D721Med (cell line): ENCODE measurements at places on chromosomes 4 and X.

DNA sequence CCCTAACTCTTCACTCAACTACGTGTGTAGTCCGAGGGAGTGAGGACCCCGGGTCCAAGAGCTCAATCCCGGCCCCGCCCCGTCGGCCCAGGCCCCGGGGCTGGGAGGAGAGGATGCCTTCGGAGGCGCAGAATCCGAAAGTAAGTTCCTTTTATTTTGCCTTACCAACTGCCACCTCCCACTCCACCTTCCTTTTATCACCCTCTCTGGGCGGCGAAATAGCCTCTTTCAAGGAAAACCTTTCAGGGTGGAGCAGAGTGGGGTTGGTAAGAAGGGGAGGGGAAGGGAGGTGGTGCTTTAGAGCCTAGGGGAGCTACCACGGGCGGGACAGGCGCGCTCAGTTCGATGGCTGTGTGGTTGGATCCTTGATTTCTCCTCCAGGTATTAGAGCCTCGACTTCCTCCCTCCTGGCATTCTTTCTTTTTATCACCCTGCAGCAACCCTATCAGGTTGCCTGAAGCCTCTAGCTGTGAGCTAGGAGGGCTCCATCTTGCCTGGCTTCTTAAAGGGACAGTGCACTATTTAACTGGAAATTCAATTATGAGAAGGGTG is 191.2 kb downstream of the RRAGB start:
- no peak for DNase-seq

GRCh38 chrX:151970027-151970426 is 4.4 kb downstream of the GABRE start:
- no peak for DNase-seq

DNA sequence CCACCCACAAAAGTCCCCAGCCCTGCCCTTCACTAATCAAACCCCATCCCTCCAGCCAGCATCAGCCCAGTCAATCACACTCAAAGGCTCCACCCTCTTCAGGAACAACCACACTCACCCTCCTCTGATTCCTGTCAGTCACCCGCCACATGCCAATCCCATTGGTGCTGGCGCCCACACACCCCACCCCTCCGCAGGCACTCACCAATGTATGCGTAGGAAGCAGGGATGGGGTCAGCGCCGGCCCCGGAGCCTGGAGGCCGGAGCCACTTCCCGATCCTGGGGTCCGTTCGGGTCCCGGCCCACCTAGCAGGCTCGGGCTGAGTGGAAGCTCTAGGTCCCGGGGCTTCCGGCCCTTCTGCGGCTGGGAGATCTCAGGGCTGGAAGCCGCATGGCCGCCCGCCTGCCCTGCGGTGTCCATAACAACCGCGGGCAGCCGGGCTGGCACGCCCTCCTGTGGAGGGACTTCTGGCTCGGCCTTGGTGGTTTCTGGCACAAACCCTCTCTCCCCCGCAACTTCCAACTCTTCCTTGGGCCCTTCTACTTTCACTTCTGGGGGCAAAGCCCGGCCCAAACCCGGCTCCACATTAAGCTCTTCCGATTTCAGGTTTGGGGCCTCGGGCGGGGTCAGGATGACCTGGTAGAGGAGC is 7.9 kb upstream of the CFP start:
- no peak for DNase-seq

DNA sequence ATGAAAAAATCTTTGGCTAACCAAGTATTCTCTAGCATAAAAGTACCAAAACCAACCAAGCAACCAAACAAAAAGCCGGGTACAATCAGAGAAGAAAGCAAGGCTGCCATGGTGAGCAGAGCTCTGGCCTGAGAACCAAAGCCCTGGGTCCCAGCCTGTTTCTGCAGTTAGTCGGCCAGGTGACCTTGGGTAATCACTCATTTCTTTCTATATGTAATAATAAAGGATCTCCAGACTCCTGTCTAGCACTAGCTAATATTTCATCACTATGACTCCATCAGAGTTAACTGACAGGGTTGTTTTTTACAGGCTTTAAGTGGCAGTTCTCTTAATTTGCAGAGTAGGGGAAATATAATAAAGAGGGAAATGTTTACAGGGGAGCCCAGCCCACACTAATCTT is 34.0 kb upstream of the RASGEF1B start:
- DNase-seq: no peak

- DNase-seq: no peak
These were observed 34.0 kb downstream of the RNF175 start for GRCh38 chr4:153725831-153726154.

DNA sequence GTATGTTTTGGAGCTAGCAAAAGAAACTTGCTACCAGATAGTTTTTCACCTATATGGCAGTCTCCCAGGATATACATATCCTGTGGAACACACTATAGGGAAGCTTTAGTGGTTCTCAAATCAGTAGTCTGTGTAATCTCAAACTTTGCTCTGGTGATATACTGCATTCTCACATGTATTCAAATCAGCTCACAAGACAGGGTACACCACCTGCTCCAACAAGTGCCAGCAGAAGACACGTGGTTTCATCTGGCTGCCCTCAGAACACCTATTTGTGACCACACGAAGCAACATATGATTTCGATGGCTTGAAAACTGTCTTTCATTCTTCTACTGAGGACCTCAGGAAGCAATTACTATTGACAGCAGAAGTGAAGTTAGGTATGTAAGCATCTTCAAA is 37.7 kb downstream of the BCLAF3 start:
- DNase-seq: no peak

GRCh38 chr4:24521544-24521943 is 62.8 kb downstream of the DHX15 start:
- DNase-seq: no peak

DNA sequence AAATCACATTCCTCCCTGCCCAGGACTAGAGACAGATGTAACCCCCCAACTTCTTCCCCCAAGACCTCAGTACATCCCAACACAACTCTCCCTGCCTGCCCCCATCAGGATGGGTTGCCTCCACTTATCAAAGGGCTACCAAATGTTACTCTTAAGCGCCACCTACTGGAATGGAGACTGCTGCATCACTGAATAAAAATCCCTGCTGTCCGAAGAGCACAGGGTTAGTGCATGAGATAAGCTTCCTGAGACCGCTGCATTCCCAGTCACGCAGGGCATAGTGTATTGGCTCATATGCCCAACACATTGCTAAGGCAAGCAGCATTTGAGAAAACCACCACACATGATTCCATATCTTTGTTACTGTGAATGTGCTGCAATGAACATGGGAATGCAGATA is 544.5 kb downstream of the PPP4R3C start:
- no peak for DNase-seq

DNA sequence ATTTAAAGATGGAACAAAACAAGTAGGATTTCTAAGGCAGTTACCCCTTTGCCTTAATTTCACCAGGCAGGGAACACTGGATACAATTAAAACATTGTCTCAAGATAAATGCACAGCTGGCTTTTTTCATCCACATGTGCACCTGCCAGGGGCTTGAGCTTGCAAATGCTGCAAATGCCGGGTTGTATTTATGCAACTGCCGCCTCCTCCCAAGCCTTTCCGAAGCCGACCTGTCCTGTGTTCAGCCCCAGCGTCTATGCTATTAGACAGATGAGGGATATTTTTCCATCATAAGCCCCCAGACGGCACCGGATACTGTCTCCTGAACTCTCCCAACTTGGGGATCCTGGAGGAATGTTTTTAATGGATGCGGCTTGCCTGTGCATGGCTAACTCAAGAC is 251.6 kb downstream of the CRLF2 start:
- DNase-seq: no peak
